ENCODE measurements at places on chromosomes 5 and 9.

DNA sequence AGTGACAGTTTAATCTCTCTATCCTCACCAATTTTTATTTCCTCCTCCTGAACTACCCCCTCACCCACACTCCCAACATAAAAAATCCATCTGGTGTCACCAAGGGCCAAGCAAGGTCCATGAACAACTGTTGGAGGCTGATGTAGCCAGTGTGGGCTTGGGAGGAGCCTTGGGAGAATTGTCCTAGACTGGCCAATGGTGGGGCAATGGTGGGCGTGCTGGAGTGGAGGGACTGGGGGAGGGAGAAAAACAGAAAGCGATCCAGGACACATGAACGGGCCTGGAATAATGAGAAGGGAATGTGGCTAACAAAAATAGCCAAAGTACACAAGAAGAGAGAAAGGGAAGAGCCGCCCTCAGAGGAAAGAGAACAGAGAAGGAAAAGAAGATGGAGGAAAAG is 272.6 kb downstream of the ENC1 start:
- DNase-seq = no peak

GRCh38 chr5:93587597-93588351 is 4.8 kb downstream of the NR2F1 start:
- DNase-seq = no peak

DNA sequence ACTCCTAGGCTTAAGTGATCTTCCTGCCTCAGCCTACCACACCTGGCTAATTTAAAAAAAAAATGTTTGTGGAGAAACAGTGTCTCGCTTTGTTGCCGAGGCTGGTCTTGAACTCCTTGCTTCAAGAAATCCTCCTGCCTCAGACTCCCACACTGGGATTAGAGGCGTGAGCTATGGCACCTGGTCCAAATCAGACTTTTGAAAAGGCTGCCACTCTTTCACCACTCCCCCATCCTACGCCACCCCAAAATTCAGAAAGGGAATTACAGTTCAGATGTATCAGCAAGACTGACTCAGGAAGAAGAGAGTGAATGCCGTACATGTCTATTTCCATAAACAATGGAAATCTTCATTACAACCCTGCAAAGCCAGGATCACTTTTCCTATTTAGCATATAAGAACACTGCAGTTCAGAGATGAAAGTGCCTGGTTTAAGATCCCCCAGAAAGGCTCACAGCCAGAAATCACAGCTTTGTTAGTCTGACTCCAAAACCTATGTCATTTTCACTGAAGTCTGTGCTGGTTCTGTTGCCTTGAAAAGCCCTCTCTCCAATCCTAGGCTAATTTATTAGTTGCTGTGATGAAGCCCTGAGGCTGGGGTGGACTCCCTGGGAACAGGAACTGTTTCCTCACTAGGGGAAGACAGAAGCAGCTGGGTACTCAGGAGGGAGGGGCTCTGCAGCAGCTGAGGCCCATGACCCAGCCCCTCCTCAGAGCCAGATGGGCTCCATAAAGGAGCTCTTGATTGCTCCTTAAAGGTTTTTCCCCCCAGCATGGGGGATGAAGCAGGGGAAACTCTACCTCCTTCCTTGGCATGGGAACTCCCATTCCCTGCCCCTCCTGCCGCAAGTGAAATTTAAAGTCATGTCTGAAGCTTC is 3.1 kb downstream of the FBLL1 start:
- DNase-seq = no peak

DNA sequence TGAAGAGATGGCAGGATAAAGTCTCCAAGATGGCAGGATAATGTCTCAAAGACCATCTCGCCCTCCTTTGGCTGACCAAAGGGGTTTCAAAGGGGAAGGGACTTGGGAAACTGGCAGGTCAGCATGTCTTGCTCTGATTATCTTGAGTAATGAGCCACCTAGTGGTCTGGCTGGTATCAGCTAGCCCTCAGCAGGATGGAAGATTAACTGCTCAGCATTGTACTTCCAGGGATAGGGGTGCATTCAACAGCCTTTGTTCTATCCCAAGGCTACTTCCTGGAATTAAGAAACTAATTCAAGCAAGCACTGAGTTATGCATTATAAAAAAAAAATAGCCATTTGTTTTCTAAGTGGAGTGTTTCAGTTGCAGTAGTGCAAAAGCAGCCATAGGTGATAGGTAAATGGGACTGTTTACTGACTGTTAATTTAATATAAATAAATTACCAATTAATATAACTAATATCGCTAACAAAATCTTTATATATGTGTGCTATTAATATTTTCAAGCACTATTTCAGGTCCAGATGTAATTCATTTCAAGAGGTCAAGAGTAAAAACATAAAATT is 555.5 kb downstream of the CDH9 start:
- DNase-seq = peak; percentile 66

DNA sequence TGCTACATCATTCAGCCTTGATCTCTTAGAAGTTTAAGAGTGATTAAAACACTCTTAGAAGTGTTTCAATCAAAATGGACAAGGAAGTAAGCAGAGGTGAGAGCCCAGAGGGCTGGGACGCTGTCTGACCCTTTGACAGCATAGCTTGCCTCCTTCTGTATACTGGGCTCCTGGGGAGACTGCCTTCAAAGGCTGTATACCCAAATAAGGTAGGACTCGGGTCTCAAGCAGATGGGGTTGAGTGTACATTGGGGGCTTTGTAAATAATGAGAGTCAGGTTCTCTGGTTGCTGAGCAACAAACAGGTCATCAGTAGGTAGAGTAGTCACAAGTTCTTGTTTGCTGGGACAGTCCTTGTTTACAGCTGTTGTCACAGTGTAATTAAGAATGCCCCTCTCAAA is 97.1 kb downstream of the PJA2 start:
- no peak for DNase-seq

- DNase-seq = no peak
Measured at GRCh38 chr5:75716715-75717081, 539 bp downstream of the POC5 start.

GRCh38 chr5:74304536-74304935 is 336.0 kb downstream of the ENC1 start:
- DNase-seq = no peak

DNA sequence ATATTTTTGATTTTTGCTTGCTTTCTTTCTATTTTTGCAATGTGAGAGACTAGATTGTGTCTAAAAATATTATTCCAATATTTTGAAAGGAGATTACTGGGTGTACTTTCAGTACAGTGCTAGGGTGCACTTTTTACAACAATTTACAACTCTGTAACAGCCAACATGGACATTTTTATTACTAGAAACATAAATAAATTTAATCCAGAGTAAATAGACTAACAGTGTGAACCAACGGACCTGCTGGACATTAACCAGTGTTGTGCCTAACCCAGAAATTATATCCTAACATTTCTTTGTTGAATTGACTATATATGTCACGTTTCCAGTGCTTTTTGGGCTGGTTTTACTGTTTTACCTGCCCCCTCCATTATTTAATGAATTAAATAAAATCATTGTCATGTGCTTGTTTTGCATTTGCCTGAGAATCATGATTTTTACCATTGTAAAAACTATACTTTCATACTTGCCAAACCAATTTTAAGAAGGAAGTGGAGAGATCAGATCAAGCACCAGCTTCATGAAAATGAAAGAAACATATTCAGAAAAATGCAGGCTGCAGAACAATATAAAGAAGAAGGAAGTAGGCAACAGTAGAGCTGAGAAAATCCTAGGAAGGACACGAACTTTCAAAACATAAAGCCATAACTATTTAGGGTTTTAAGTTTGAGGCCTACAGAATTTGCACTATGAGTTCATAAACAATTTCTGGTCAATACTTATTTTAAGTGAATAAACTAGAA is 400.8 kb upstream of the PIK3R1 start:
- no peak for DNase-seq

- DNase-seq = no peak
Measured at GRCh38 chr5:147309621-147310020, 74.8 kb downstream of the STK32A start.

- DNase-seq = no peak
Measured at GRCh38 chr5:168123631-168124528, 167.6 kb upstream of the WWC1 start.

DNA sequence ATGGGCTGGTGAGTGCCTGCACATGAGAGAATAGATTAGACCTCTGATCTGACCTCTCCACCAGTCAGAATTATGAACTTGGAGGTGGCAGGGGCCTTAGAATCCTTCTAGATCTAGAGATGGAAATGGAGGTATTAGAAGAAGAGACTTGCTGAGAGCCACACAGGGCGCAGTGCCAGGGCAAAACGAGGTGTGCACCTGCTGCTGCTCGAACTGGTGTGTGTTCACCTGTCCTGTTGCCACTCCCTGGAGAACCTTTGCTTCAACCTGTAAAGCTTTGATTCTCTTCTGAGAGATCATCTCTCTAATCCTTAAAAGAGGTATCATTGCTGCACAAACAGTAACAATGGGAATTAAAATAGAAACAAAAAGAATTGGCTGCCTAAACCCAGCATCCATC is 24.9 kb downstream of the FRMPD1 start:
- no peak for DNase-seq

DNA sequence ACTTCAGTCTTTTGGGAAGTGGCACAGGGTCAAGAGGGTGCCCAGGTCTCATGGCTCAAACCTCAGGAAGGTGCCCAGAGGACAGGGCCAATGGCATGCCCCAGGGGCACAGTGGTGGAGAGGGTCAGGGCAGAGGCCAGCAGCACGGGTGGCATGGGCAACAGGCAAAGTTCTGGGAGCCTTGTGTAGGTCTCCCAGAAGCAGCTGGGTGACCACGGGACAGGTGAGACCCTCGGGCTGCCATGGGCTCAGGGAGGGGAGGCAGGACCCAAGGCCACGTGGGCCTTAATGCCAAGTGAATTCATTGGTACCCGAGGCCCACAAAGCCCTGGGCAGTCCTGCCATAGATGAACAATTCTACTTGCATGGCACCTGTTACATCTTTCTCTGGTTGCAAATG is 72.4 kb upstream of the ADAMTS2 start:
- no peak for DNase-seq

DNA sequence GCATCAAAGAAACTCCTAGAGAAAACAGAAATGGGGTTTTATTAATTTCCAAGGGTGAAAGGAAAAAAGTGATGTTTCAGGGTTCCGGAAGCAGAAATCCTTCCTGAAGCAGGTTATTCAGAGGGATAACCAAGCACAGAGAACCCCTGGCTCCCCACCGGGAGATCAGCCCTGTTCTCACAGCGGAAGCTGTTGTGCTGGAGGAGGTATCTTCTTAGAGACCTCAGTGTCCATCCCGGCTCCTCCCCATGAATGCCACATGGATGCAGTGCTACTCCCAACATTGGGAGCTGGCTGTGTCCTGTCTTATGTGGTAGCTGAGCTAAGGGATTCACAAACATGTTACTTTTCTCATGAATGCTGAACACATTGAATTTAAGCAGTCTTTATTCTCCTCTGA is 80.9 kb upstream of the IRX2 start:
- DNase-seq = no peak

- peak; percentile 77 for DNase-seq
Measured at GRCh38 chr9:127723444-127723843, 7.6 kb downstream of the TTC16 start.
